ENCODE measurements at places on chromosomes 5 and 9.
A peak's percentile ranks its signal among the peaks of the same experiment; 100 is the strongest.

DNA sequence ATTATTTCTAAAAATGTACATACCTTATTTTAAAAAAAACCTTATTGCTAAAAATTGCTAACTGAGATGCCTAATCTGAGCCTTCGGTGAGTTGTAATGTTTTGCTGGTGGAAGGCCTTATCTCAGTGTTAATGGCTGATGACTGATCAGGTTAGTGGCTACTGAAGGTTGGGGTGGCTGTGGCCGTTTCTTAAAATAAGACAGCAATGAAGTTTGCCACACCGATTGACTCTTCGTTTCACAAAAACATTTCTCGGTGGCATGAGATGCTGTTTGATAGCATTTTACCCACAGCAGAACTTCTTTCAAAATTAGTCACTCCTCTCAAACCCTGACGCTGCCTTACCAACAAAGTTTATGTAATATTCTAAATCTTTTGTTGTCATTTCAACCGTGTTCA lies 14.7 kb downstream of the CENPK start:
- DNase-seq: no peak

GRCh38 chr5:174259696-174260420 lies 214.4 kb downstream of the NSG2 start:
- no peak for DNase-seq

DNA sequence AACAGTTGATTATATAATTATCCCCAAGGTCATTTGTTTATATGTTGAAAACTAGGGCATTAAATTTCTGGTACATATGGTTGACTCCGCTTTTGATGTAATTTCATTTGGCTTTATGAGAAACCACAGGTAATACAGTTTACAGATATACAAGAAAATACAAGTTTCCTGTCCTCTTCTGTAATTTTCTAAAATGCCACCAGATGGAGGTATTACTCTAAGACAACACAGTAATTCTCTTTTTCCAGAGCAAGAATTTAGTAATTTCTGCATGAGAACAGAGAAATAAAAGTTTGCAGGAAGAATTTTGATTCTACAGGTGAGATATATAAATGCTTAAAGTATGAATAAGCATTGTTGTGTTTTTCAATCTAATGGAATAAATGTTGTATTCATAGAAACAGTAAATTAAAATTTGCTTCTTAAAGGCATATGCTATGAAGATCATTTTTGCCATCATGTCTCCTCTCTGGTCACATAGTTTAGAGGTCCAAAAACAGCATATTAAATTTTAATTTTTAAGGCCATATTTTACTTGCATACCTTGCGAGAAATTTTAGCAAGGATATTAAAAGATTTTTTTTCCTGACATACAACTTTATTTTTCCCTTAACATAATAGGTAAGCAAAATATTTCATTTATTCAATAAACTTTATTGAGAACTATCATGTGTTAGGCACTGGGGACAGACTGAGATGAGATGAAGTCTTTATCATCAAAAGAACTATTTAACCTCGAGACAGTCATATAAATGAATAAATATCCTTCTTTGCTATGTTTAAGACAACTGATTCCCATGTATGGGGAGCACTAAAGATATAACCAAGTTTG lies 22.7 kb downstream of the CHD1 start:
- no peak for DNase-seq

DNA sequence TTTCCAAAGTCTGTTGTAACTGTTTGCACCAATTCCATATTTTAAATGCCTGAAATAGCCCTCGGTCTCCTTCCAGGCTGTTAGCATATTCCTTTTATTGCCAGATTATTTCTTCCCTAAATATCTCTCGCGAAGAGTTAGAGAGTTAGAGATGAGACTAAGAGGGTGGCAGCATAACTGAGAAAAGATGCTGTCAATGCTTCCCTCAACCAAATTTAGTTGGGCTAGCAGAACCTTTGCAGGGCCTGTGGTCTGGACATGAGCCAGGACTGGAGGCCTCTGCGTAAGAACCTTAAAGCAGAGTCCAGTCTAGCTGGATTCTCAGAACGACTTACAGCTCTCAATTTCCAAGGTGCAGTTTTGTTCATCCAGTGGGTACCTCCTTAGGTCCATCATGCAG lies 135.9 kb downstream of the GABRB2 start:
- DNase-seq: no peak

DNA sequence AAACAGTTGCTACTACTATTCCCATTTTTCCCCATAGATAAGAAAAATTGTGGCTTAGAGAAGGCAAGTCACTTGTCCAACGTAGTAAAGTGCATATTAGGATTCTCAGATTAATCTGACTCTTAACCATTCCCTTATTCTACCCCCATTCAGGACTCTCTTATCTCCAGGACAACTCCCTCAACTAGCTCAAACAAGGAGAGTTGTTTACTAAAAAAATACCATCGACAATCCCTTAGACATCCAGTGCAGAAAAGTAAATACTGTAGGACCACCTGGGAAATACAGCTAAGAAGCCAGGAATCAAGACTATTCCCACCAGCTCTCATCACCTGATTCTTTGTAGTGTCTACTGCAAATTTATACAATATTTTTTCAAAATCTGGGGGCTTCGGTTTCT lies 9.4 kb upstream of the GRAMD2B start:
- no peak for DNase-seq

DNA sequence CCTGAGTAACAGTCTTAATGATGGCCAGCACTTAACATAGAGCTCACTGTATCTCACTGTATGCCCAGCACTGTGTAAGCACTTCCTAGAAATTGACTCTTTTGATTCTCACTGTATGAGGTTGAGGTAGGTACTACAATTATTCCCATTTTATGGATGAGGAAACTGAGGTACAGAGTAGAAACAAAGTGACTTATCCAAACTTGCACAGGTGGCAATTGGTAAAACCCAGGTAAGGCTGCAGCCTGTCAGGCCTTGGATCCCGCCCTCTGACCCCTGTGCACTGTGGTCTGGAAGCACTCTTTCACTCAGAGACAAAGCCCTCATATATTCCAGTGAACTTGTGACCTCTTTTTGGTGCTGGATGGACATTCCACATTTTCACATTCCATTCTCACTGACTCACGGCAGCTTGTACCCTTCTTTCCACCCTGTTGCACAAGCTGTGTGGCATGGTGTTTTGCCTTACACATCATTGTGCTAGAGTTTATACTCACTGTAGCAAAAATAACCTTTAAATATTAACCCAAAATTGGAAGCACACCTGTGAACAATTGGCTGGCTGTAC lies 21.7 kb downstream of the ANKRD55 start:
- no peak for DNase-seq

DNA sequence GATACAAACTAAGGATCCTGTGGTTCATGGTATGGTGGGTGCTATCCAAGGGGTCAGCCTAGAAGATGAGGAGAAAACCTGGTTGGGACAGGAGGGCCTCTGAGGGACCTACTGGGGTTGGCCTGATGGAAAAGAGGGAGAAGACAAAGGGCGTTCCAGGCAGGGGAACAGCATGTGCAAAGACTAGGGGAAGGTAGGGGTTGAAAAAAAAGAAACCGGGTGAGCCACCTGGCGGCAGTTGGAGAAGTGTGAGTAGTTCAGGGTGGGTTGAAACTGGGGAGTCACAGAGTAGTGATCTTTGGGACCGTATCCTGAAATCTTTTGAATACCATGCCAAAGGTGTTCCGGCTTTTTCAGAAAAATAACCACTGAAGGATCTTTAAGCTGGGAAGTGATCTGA lies 8.7 kb upstream of the GABRP start:
- DNase-seq: no peak

- no peak for DNase-seq
These were observed 3.4 kb downstream of the BRD3OS start for GRCh38 chr9:134028575-134029247.

GRCh38 chr9:135809166-135809565 lies 98.2 kb downstream of the CAMSAP1 start:
- DNase-seq: no peak

- no peak for DNase-seq
These were observed 627.9 kb upstream of the RORB start for GRCh38 chr9:73869264-73869663.

DNA sequence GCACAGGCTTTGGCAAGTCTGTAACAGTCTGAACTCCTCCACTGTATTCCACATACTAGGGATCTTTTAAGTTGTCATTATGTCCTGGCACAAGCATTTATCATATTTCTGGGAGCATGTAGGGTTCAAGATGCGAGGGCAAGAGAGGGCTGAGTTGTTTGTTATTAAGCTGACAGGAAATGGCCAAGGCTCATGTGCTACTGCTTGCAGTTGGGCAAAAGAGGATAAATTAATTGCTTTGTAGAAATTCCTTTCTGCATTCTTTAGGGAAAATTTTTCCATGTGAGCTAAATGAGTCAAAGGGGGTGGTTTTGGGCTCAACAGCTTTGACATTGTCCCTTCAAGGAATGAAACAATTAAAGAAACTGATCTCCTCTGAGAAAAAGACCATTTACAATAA lies 35.4 kb downstream of the DOCK8 start:
- DNase-seq: no peak

GRCh38 chr9:85024374-85024773 lies 354.8 kb downstream of the NTRK2 start:
- DNase-seq: no peak

- peak; percentile 18 for DNase-seq
These were observed 54.4 kb downstream of the GNAQ start for GRCh38 chr9:77977210-77977611.

DNA sequence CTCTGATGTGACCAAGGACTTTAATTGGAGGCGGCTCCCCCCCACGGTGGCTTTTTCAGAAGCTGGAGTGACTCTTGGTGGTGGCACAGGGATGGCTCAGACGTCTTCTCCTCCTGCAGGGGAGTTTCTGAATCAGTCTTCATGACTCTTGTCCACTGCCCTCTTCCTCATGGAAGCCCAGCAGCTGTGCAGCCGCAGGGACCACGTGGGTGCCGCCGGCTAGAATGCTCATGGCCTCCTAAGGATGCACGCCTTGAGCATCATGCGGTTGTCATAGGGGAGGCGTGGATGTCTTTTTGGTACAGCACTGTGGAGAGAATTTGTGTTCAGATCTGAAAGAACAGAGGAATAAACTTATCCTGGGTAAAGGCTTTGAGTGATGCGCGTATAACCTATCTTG lies 1.3 kb downstream of the TEX53 start:
- DNase-seq: no peak

GRCh38 chr9:90035471-90035870 lies 430.7 kb downstream of the GADD45G start:
- DNase-seq: no peak

- no peak for DNase-seq
These were observed 309.1 kb downstream of the RAB3C start for GRCh38 chr5:58891971-58892343.

GRCh38 chr5:57185313-57185712 lies 11.5 kb downstream of the GPBP1 start:
- no peak for DNase-seq

DNA sequence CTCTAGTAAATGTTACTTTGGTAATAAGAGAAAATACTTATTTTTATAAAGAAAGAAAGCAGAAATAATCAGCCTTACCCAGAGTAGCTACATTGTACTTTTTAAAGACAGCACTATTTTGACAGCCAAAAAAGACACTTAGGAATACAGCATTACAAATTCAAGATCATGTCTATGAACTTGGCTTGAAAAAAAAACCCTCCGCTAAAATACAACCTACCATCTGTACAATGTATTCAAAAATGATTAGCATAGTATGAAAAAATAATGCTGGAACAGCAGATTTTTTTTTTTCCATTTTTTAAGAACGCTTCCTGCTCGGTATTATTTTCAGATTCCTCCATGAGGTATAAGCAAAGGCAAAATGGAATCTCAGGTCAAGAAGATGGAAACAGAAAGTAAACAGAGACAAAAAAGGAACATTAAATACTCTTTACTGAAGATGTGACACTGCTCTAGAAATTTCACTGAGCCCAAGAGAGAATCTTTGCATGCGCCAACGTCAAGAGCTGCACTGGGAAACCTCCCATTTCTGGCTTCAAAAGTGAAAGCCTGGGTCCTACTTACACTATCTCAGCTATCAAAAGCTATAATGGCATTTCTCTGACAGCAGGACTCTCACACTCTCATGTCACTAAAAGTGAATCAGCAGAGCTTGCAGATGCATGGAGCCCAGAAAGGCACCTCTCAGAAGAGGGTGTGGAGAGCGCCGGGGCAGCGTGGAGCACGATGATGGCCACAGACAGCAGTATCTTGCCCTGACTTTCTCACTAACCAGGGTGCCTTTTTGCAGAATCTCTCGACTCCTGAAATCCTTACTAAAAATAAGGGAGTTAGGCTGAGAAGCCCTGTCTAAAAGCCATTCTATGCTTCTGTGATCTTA lies 167.4 kb downstream of the ELAVL2 start:
- DNase-seq: no peak

GRCh38 chr9:70947086-70947485 lies 174.3 kb downstream of the TRPM3 start:
- no peak for DNase-seq

DNA sequence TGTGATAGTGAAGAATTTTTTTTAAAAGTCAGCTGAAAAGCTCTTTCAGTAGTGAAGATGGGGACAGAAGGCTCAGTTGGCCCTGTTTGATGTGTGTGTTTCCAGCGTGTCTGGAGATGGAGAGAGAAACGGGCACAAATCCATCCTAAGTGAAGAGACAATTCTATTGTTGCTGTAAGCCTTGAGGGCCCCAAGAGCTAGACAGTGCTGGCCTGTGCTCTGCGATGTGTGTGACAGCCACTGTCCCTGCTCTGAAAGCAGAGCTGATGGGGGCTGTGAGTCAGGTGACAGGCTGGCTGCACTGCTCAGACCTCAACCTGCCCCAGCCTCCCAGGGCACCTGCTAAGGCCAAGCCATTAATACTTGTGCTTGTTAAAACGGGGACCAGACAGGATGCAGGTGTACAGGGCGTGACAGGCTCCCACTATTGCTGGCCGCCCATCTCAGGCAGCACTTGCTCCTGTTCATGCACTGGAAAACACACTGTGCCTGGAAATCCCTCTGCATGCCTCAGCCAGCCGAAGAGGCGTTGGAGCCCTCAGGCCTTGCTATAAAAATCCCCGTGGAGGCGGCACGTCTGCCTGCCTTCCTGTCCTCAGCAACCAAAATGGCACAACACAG lies 44.6 kb upstream of the SEMA4D start:
- no peak for DNase-seq

DNA sequence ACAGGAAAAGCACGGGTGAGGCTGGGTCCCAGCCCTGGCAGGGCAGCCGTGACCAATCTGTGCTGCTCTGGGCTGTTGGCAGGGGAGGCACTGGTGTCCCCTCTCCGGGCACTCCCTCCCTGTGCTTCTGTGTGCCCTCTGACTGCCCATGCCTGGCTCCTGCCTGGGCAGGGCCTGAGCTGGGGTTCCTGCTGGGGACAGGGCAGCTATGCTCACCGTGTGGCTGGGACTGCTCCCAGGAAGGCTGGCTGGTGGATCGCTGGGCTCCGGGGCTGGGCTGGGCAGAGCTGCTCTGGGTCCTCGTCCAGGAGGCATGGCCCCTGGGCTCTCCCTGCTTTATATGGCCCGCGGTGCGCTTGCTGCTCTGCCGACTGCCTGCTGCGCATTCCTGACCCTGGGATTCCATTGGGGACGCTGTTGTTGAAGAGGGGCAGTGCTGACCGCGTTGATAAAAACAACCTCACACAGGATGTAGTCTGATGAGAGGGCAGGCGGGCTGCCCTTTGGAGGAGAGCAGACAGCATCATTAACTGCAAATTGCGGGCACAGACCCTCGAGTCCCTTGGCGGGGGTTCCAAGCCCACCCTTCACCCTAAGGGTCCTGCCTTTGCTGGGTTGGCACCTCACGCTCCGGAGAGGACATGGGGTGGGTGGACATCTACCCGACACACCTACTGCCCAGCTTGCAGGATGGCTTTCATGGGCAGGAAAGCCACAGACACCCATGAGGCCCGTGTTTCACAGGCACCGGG lies 955 bp downstream of the QRFP start:
- DNase-seq: no peak
